ENCODE measurements at places on chromosomes 1 and 21. TPM values are rescaled to one million over a fixed set of nuclear protein-coding genes. Genes with fewer than 3 reads are reported as not detected.

The SMIM1 gene
- 33.6 TPM for total RNA-seq

The SPRR2E gene
- not detected for total RNA-seq

The CLDN19 gene
- 2.5 TPM for total RNA-seq

The TEX38 gene
- 0.16 TPM for total RNA-seq

The LIN28A gene
- 0.43 TPM for total RNA-seq

The SIM2 gene
- 0.20 TPM for total RNA-seq

The NMNAT1 gene
- total RNA-seq = 10.2 TPM

The RIMKLA gene
- 1.1 TPM for total RNA-seq

The FAM131C gene
- total RNA-seq = 3.5 TPM

The HOOK1 gene
- total RNA-seq = 36.8 TPM

The PYHIN1 gene
- not detected for total RNA-seq

The KIF17 gene
- total RNA-seq = 0.36 TPM

The SPRR1A gene
- total RNA-seq = not detected

The UQCRHL gene
- total RNA-seq = 2.0 TPM

The WDR64 gene
- 0.07 TPM for total RNA-seq

The HEATR1 gene
- total RNA-seq = 27.8 TPM

The RAB13 gene
- 39.6 TPM for total RNA-seq

The FCRL1 gene
- not detected for total RNA-seq

The PADI6 gene
- total RNA-seq = not detected

The C1orf53 gene
- 25.3 TPM for total RNA-seq

The PTPN7 gene
- not detected for total RNA-seq

The AMY1C gene
- not detected for total RNA-seq

The SYT14 gene
- 1.4 TPM for total RNA-seq

The CCDC30 gene
- total RNA-seq = 1.8 TPM
